ENCODE measurements at places on chromosomes 4 and X.

GRCh38 chrX:135421932-135422809 is at the start of gene SMIM10L2A:
SMIM10L2A (plus strand) TSS chrX:135421944; CDS start chrX:135422132, 188 bp downstream.
- no peak for DNase-seq

DNA sequence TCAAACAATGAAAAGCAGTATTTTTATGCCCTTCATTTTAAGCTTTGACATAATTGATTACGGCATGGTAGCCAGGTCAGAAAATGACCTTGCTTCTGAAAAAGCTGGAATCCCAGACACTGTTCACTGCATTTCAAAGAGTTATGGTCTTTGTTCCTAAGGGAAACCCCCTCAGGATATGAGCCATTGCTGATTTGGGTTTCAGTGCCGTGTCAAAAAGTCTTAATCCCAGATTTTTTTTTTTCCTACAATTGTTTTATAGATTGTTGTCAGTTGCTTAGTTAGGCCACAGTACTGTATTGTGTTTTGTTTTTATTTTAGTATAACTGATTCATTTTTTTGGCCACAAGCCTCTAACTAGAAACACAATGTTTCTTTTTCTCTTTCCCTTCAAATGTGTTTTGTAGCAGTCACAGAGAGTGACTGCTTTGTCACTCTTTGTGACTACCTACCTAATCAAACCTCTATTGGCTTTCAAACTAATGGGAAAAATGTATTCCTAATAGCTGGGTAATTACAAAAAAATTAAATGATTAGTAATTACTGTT is 10.3 kb downstream of the WDR44 start:
- no peak for DNase-seq

DNA sequence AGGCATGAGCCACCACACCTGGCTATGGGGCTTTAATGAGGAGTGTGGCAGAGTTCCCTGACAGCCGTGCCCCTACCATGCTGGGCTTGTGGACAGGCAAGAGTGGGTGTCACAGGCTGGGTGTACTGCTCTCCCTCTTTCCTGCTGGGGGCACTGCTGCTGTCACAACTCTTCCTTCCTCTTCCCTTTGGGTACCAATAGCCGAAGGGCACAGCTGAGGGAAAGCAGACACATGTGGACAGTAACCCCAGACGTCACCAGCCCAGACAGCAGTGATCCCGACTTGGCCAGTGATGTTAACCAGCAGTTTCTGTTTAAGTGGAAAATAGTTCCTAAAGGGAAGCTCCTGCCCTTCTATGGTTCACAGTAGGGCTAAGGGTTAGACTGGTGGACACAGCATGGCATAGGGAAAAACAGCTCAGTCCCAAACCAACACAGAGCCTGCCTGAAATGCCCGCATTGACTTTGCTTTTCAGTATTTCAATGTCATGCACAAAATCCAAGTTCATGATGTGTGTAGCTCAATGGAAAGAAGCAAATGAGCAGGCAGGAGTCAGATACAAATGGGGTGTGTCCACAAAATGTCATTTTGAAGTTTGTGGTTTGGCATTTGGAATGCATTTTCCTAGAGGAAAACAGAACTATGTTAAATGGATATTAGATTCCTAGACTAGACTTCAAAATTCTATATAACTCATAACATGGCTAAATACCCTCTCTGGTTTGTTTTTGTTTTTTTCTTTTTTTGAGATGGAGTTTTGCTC is 24.9 kb upstream of the DDX3X start:
- no peak for DNase-seq

GRCh38 chr4:39067451-39067850 is 5.4 kb downstream of the KLHL5 start:
- no peak for DNase-seq

DNA sequence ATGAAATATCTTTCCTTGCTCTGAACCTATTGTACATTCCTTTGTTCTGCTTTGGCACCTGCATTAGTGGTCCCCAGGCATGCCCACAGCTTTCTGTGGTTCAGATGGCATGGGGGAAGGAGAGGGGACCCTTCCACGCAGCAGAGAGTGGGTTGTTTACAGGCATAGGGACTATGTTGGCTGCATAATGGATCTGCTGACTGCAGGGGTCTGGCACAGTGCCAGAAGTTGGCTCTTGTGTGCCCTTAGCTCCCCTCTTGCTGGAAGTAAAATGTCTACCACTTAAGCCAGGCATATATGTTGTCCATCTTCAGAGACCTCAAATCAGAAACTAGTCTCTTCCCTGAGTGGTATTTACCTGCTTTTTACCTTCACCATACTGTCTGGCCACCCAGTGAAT is 651.9 kb upstream of the PCDH7 start:
- no peak for DNase-seq

- DNase-seq, result no peak
Measured at GRCh38 chrX:56031409-56031808, 200.7 kb upstream of the KLF8 start.

- DNase-seq, result peak; percentile 52
Measured at GRCh38 chrX:110847334-110847733, 51.7 kb upstream of the CHRDL1 start.

- DNase-seq, result no peak
Measured at GRCh38 chrX:38482183-38482582, 79.2 kb upstream of the TSPAN7 start.

DNA sequence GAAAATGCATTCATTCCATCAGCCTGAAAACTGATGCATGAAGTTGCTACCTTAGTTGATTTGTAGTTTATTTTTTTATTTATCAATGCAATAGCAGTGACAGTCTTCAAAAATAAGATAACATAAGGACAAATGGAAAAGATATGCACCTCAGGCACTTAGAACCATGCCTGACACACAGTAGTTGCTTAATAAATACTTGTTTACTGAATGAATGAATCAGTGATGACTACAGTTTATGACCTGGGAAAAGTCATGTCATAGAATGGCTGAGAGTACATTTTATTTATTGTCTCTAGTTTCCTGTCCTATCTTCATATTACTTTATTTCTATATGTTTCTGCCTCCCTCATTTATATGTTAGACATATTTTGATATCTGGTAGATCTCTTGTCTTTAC is 171.8 kb downstream of the TLL1 start:
- DNase-seq, result no peak

- DNase-seq, result no peak
Measured at GRCh38 chrX:130805903-130806302, 97.1 kb downstream of the ENOX2 start.

- DNase-seq, result peak; percentile 18
Measured at GRCh38 chrX:8815460-8816065, 14.4 kb upstream of the FAM9A start.

DNA sequence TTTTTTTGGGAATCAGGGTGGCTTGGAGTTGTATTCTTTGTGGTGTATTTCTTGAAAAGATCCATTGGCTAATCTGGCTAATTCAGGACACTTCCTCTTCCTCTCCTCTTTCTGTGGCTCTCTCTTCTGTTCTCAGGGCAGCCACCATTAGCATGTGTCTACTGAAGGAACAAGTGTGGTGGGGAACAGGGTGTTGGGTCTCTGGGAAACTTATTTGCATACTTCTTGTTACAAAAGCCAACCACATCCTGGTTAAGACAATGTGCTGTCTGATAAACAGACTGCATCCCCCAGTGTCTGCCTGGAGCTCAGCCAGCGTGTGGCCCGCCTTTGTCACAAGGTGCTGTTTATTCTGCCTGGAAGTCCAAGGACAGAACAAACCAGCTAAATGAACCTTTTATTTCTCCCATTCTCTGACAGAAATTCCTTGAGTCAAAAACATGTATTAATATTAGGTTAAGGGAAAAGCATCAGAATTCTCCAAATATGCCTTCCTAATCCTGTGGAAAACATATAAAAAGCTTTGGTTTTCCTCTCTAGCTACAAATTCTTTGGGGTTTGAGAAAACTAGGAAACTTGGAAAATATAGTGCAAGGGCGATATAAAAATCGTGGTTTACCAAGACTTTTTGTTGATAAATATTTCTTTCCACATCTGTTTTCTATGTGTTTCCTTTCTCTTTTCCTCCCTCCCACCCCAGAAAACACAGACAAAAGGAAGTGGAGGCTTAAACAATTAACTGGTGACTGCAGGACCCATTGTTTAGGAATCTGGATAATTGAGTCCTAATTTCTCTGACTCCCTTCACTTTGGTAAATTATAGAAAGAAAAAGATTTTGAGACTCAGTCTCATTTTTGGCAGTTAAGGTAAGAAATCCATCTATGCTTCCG is 203.6 kb downstream of the SPRY1 start:
- DNase-seq, result peak; percentile 64

- DNase-seq, result no peak
Measured at GRCh38 chr4:53490965-53491622, 100.2 kb downstream of the LNX1 start.

DNA sequence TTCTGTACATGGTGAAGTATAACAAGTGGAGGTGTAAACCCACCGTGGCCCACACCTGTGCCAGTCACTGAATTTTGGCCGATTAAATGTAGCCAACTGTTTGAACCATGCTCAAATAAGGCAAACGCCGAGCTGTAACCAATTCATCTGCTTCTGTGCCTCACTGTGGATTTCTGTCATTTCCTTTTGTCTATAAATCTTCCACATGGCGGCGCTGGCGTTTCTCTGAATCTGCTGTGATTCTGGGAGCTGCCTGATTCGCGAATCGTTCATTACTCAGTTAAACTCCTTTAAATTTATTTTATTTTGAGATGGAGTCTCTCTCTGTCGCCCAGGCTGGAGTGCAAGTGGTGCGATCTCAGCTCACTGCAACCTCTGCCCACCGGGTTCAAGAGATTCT is 19.2 kb downstream of the SUPT20HL2 start:
- no peak for DNase-seq

GRCh38 chrX:9233141-9233540 is 199.2 kb upstream of the FAM9B start:
- no peak for DNase-seq

DNA sequence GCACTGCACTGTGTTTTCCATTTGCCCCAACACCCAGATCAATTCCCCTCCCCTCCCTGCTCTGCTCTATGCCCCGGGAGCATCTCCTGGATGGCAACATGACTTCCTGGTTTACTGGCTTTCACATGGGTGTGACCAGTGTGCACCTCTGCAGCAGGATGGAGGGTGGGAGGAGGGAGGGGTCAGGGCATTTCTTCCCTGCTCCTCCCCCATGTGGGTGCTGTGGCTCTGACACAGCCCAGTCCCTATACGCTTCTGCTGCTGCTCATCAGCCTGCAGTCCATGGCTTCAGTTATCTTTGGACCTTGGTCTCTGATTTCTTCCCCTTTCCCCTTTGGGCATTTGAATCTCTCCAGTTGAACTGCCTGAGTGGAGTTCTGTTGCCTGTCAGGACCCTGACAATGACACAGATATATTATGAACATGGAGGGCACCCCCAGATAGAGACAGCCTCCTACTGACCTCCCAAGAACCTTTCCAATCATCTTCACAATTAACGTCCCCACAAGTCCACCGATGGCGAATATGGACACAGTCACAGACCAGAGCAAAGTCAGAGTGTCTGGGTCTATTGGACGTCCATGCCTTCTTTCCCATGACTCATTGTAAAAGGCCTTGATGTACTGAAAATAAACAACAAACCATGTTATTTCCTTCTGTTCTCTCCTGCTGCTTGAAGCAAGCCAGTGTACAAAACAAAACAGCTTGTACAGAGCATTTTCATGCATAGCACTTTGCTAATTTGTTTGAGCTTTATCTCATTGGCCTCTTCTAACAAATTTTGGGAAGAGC is 24.8 kb downstream of the SLC2A9 start:
- DNase-seq, result no peak

Measured in CD4-positive, alpha-beta memory T cell (primary cell).